ENCODE measurements at places on chromosomes 6 and 20.

DNA sequence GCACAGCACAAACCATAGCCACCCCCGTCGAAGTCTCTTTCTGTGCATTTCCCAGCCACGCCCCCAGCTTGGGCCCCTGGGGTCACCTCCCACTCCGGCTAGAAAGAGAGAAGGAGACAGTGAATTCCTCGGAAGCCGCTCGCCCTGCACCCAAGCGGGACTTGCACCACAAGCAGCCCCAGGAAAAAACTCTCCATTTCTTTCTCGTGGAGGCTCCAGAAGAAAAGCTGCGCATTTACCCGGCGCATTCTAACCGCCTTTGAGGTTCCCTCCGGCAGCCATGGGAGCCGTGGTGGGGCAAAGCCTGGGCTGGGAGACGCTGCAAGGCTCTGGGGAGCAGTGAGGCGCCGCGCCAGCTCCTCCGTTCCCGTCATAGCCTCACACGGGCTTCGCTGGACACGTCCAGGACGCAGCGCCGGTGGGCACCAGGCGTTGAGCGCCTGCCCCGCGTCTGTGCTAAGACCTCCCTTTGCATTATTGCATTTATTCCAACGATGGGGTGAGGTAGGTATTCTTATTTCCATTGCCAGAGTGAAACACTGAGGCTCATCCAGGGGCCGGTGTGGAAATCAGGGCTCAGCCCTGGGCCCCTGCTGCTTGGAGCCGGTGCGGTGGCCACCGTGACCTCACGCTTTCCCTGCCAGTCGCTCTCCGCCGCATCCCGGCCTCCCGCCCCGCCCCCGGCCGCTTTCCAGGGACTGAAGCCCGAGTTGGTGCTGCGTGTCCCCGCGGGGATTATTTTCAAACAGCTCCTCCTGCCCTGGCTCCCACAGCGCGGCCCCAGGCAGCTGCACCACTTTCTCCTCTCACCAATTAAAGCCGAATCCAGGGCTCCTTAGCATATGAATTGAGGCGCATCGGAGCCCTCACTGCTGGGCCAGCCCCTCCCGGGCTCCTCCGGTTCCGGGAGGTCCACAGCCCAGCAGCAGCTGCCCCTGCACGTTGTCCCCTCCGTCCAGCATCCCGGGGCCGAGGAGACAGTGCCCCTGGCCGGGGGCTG lies 148.3 kb upstream of the AFDN start:
- no peak for DNase-seq

GRCh38 chr6:8375916-8376315 lies 59.4 kb downstream of the SLC35B3 start:
- DNase-seq: no peak

GRCh38 chr6:145247692-145248419 lies 487.5 kb downstream of the EPM2A start:
- no peak for DNase-seq

GRCh38 chr6:155782739-155783459 lies 327.3 kb upstream of the NOX3 start:
- no peak for DNase-seq

DNA sequence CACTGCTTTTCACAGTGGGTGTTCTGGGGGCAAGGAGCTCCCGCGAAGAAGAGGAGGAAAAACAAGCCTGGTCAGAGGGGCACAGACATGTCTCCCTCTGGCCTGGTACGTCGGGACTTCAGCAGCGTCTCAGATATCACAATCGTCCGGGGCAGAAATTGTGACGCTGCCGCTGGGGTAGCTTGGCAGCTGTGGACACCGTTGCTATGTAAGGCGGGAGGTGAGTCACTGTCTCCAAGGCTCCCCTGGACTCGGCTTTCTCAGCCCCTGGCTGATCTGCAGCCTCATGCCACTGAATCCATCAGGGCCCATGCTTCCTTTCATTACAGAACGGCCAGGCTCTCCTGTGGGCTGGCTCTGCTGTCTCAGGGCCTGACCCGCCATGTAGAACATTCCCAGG lies 98.7 kb downstream of the SULF2 start:
- no peak for DNase-seq

GRCh38 chr6:134400941-134401340 lies 83.0 kb upstream of the SGK1 start:
- no peak for DNase-seq

- no peak for DNase-seq
These were observed 760 bp upstream of the IBTK start for GRCh38 chr6:82248273-82248735.
